ENCODE measurements at places on chromosomes 12 and 14. TPM values are rescaled to one million over a fixed set of nuclear protein-coding genes. Genes with fewer than 3 reads are reported as not detected.

DNA sequence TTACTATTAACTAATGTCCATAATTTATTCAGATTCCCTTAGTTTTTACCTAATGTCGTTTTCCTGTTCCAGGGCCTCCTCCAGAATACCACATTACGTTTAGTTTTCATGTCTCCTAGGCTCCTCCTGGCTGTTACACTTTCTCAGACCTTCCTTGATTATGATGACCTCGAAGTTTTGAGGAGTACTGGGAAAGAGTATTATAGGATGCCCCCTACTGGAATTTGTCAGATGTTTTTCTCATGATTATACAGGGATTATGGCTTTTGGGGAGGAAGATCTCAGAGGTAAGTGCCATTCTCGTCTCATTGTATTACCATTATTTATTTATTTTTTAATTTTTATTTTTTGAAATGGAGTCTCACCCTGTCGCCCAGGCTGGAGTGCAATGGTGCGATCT, 17.7 kb upstream of the C1S start:
- no peaks in the 10 kb centered on the region for H3K4me1 ChIP-seq
- H3K27ac ChIP-seq: no peak overlapping the region
- H3K4me3 ChIP-seq: no peak overlapping the region
- no peaks in the 10 kb centered on the region for H3K27me3 ChIP-seq

The SPRYD4 gene
- total RNA-seq: 4.2 TPM

The AMIGO2 gene
- 8.6 TPM for total RNA-seq

- no peaks in the 10 kb centered on the region for H3K27me3 ChIP-seq
- H3K27ac ChIP-seq: no peak overlapping the region
- DNase-seq: no peak
- H3K36me3 ChIP-seq: peaks cover 24% of the 10 kb centered on the region
Observed at GRCh38 chr12:31872831-31873604, 86.2 kb upstream of the RESF1 start.

DNA sequence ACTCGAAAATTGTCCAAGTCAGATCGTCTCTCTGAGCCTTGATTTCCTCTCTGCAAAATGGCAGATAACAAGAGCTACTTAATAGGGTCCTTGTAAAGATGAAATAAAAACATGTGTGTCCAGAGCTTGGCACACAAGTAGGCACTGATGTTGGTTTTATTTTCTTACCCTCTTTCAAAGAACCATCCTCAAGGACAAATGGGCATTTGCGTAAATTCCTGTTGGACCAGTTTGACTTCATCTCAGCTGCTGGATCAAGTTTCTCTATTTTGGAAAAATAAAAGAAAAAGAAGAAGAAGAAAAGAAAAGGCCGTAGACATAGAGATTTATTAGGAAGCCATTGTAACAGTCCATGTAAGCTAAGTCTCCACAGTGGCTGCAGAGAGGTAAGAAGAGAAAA, 47.2 kb downstream of the MAP1LC3B2 start:
- peaks cover 3% of the 10 kb centered on the region for H3K4me1 ChIP-seq
- H3K27me3 ChIP-seq: no peaks in the 10 kb centered on the region
- H3K4me3 ChIP-seq: no peak overlapping the region
- H3K27ac ChIP-seq: no peak overlapping the region
- no peaks in the 10 kb centered on the region for H3K36me3 ChIP-seq

DNA sequence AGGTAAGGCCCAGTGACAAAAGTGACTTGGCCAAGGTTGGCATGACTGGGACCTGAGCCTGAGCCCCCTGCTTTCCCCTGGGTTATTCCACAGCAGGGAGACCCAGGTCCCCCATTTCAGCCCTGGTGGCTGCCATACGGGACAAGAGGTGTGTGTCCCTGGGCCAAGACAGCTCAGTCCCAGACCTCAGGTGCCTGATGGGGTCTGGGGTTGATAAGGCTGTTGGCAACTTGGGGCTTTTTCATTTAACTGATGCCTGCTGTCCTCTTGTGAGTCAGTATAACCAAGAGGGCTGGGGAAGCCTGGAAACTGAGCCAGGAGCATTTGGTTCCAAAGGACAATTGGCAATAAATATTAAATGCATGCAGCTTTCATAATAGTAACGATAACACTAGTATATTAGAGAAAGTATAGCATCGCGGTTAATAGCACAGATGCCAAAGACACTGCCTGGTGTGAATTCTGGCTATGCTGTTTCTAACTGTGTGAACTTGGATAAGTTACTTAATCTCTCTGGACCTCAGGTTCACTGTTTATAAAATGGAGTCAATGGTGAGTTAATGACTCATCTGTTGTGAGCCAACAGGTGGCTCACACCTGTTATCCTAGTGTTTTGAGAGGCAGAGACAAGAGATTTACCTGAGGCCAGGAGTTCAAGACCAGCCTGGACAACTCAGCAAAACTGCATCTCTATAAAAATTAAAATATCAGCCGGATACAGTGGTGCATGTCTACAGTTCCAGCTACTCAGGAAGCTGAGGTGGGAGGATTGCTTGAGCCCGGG, 898 bp downstream of the SDSL start:
- no peak overlapping the region for H3K27ac ChIP-seq
- no peaks in the 10 kb centered on the region for H3K36me3 ChIP-seq
- DNase-seq: no peak
- H3K27me3 ChIP-seq: no peaks in the 10 kb centered on the region
- no peaks in the 10 kb centered on the region for H3K4me1 ChIP-seq

The TTC8 gene
- 10.3 TPM for total RNA-seq

Measured in H9 (cell line).